NCI-H2107 (cell line): ENCODE measurements at places on chromosomes 3 and 15.

DNA sequence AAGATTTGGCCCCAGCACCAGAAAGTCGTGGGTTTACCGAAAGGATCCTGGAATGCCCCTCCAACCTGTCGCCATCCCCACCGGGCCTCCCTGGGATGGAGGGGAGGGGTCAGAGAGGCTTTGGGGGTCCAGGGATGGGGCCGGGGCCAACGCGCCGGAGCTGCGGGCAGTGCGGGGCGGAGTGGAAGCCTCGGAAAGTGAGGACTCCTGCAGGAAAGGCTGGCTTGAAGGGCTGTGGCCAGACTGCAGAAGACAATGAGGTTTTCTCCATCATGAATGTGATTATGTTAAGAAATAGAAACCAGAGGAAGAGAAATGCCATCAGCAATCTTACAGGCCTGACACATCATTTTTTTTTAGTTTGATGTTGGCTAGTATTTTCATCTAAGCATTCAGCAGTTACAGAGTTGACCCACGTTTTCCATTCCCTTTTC, 738 bp downstream of the YEATS2 start:
- peak; percentile 26 for DNase-seq

- DNase-seq: no peak
Measured at GRCh38 chr3:144363856-144364255, 392.2 kb downstream of the DIPK2A start.

DNA sequence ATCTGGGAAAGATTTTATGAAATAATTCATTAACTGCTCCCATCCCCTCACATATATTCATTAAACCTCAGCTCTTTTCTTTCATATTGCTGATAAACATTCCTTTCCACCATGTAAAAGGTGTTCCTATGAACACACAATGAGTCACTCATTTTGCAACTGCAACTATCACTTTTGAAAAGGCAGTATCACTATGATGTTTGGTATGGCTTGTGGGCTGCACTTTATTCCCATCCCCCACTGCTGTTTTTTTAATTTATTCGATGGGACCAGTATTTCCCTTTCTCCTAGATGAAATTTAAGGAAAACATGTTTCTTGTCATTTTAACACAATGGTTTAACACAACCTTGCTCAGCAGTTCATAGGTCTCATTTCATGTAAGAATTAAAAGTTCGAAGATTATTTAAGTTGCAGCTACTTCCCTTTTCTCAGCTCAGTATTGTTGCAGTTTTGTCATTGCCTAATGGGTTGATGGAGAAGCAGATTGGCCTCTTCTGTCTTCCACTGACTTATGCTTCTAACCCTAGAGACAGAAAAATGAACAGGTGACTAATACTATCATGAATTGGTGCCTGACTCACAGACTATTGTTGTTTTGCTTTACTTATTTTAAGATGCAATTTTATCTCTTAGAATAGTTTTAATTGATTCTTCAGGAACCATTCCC, 280.3 kb downstream of the ZPLD1 start:
- DNase-seq: no peak

DNA sequence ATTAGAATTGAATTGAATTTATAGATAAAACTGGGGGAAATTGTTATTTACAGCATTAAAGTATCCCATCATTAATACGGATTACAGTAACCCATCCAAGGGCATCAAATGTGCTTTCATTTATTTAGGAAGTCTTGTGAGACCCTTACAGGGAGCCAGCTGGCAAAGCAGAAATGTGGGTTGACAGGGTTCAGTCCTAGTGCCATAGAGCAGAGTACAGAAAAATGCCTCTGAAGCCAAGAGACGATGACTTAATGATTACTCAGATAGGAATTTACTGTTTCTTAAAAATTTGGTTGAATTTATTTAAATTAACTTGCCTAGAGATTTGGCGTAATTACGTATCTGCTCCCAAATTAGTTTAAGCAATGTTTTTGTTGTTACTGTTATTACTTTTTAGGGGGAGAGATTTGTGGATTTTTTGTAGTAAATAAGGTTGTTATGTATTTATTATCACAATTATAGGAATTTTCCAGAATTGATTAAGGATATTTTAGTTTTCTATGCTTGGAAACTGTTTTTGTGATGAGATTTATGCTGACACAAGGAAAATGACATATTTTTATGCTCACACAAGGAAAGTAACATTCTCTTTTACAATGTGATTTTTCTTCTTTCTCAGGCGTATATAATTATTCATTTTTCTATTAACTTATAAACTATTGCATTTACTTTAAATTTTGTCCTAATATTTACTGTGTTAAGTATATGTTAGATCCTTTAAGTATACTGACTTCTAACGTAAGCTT, 152.0 kb downstream of the EPHA6 start:
- no peak for DNase-seq

DNA sequence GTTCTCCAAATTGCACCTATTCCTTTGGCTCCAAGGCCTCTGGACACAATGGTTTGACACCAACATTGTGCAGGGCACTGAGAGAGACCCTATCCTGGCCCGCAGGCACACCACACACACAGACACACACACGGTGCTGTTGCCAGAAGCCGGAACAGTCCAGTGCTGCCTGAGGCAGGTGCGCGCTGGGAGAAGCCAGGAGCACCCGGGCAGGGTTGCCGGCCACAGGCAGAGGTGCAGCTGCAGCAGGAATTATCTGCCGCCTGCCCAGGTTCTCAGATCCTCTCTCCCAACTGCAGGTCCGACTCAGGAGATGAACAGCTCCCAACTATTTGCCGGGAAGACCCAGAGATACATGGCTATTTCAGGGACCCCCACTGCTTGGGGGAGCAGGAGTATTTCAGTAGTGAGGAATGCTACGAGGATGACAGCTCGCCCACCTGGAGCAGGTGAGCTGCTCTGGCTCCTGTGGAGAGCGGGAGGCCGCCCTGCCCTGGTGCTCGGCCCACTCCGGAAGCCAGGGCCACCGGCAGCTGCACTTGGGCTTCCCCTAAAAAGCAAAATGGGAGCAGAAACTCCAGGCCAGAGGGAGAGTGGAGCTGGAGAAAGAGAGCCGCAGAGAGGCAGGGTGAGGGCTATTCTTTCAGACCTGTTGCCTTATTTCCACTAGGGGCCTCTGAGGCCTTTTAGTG, 42.9 kb downstream of the CHDH start:
- no peak for DNase-seq

- DNase-seq: no peak
Measured at GRCh38 chr15:77547801-77548588, 84.7 kb downstream of the LINGO1 start.

DNA sequence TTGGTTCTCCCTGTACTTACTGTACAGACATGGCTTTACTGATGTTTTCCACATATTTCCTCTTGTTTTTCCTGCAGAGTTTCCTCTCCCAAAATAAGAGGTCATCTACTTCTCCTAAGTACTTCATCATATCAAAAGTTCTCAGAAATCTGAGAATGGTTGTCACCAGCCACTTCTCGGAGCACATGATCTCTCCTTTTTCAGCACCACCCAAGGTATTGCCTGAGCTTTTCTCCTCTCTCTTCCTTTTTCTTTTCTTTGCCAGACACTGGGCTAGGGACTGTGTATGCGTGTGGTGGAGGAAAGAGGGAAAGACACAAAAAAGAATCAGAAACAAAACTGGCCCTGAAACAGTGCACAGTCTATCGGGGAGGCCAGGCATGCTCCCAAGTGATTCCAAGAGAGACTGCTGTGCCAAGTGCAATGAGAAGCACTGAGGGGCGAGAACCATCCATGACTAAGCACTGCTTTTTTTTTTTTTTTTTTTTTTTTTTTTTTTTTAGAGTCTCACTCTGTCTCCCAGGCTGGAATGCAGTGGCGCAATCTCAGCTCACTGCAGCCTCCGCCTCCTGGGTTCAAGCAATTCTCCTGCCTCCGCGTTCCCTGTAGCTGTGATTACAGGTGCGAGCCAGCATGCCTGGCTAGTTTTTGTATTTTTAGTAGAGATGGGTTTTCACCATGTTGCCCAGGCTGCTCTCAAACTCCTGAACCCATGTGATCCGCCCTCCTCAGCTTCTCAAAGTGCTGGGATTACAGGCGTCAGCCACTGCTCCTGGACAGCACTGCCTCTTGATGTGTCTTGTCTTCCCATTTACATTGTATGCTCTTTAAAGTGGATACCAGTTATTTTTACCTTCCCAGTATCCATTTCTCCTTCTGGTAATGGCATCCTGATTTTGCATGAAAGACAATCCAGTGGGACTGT, 194.0 kb upstream of the FEZF2 start:
- DNase-seq: no peak

GRCh38 chr3:80285388-80285787, 517.6 kb upstream of the ROBO1 start:
- peak; percentile 31 for DNase-seq

DNA sequence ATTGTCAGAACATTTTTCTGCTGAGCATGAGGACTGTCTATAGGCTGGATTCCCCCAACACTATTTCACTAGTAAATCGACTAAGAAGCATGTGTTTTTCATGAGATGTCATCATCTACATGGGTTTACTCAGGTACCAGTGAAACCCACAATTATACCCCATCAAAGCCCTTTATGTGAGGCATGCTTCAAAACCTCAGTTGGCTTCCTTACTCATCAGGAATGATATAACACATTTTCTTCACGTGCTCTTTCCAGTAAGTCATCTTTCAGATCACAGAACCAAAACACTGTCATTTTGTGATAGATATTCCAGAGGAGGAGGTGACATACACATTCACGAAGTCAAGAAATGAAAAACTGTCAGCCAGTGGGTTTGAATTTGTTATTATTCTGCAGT, 116.5 kb downstream of the ANO10 start:
- DNase-seq: no peak

GRCh38 chr15:92324101-92324963, 69.3 kb upstream of the ST8SIA2 start:
- DNase-seq: no peak

DNA sequence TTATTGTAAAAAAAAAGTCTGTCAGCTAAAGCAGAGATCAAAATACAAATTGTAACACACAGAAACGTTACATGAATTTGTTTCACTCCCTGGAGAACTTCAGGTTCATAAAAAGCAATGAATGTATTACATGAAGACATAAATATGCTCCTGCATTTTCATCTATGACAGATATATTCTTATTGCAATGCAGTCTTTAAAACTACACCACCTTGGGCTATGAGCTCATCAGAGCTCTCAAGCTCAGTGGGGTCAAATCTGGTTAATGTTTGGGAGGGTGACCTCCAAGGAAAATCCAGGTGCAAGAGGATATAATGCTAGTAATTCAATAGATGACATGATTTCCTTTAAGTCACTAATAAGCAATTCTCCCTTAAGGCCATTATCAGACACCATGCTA, 606.8 kb downstream of the EPHA3 start:
- DNase-seq: no peak

DNA sequence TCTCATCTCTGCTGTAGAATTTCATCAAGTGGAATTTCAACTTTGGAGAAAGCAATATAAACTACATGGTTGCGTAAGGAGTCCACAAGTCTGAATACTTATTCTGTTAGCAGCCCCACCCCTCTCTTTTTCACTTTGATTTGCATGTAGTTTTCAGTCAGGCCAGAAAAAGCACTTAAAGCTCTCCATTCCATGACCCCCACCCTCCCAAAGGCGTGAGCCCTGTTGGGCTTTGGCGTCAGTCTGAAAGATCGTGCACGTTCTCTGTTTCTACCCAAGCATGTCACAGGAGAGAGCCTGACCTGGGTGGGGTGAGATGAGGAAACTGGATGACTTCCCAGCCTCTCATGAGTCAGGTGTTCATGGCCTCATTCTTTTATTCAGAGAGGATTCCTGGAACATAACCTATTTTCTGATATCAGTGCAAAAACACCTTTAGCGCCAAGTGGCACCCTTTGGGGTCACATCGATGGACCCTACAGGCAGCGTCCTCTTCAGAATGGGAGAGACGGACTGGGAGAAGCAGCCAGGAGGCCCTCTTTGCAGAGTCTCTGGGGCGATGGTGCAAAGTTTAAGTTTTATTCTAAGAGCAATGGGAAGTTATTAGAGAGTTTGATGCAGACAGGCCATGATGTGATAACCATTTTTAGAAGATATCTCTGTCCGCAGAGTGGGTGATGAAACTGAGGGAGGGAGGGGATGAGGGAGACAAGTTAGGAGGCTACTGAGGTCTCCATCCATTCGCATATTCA, 55.8 kb downstream of the LSM3 start:
- no peak for DNase-seq

DNA sequence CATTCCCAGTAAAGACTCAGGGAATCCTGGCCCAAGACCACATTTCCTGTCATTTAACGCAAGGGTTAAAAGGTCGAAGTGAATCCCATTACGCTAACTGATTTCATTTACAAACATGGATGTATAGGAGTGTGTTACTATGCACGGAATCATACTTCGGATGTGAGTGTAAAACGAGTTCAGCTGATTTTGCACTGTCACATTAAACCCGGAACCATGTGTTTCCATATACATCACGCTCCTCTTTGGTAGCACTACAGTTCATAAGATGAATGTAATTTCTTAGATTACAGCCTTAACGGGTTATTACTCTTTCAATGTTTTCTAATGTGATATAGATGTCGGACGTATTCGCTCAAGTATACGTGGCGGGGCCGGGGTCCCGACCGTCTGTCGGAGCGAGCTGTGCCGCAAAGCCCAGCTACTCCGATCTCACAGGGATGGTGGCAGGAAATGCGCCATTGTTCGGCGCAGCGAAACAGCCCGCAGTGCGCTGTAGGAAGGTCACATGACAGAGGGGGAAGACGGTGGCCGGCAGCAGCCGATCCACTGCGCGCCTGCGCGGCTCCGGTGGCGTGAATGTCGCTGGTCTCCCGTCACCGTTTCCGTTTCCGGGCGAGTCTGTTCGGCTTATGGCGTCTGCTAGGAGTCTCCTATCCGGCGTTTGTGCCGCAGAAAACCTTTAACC, 97.3 kb downstream of the NPAP1 start:
- no peak for DNase-seq

GRCh38 chr3:148682997-148683396, 14.7 kb upstream of the AGTR1 start:
- no peak for DNase-seq

DNA sequence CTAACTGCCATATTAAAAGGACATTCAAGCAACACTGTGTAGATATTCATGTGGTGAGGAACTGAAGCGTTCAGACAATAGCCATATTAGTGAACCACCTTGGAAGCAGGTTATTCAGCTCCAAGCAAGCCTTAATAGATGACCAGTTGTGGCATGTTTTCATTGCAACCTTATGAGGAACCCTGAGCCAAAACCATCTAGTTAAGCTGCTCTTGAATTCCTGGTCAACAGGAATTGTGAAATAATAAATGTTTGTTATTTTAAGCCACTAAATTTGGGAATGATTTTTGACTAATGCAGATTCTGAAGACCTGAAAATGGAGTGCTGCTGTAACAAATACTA, 73.0 kb downstream of the SPRED1 start:
- no peak for DNase-seq

GRCh38 chr3:171900446-171900845, 57.3 kb downstream of the TMEM212 start:
- no peak for DNase-seq

- no peak for DNase-seq
Measured at GRCh38 chr15:91265416-91265940, 165.4 kb downstream of the SV2B start.

DNA sequence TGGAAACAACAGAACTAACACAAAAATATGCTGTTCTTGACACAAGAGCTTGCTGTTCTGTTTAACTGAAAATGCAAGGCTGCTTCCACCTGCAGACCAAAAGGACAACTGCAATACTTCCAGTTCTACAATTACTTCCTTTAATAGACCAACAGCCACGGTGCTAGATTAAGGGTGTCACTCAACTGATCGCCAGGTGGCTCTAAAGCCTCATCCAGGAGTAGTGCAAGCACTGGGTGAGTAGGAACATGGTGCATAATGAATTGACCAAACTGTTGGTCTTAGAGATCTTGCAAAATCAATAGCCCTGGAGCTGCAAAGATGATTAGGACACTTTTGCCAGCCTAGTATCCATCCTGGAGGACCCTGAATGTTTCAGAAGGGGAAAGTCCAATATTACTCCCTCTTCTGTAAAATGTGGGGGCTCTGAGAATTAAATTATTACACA, 3.6 kb upstream of the CLDN16 start:
- DNase-seq: no peak
